ENCODE measurements at places on chromosomes 11 and 22.

DNA sequence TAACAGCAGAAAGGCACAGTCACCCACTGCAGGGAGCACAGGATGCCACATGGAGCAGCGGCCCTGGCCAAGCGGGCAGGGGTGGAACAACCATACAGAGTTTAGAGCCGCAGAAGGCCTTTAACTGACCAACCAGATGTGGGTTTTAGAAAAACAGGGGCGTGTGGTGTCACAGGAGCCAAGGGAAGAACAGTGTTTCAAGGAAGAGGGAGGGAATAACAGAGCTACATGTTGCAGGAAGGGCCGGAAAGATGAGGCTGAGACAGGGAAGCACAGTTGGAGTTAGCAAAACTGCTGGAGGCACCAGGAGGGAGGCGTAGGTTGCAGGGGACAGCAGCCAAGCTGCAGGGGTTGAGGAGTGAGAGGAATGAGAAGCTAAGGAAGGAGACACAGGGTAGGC, 7.8 kb upstream of the NAA40 start:
- DNase-seq = no peak

GRCh38 chr11:70694371-70694770, 296.0 kb downstream of the CTTN start:
- no peak for DNase-seq

GRCh38 chr11:46918788-46919513, 601 bp upstream of the LRP4 start:
- DNase-seq = no peak

GRCh38 chr22:37299969-37300509, 17.7 kb downstream of the CYTH4 start:
- no peak for DNase-seq

GRCh38 chr11:214083-214482, 6.6 kb downstream of the RIC8A start:
- DNase-seq = no peak

- DNase-seq = no peak
Observed at GRCh38 chr11:61650781-61651571, 29.2 kb upstream of the DAGLA start.

DNA sequence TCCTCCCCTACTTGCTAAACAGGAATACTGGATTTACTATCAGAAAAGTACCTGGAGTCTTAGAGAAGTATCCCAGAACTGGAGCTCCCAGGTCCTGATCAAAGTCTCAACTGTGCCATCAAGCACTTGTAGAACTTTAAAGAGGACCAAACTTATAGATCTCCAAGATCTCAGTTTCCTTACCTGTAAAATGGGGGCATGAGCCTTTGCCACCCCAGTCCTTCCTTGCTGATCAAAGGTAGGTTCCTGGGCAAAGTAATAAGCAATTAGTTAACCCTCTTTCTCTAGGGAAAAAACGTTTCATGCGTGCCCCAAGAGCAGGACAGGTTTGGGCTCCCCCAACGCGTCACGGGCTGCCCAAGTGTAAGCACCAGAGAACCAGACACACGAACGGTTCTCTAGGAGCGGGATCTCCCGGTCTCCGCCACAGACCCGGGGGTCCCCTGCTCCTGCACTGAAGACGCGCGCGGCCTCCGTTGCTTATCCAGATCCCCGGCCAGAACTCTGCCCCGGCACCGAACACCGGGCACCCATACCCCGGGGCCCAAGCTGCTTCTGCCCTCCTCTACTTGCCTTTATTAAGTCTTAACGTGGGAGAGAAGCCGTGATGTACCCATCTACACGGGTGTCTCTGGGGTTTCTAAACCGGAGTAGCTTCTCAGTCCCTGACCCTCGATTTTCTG, 505 bp downstream of the ZNF214 start:
- DNase-seq = no peak

- no peak for DNase-seq
Observed at GRCh38 chr11:92453055-92453454, 228.4 kb downstream of the FAT3 start.

GRCh38 chr11:92623055-92623454, 346.4 kb upstream of the MTNR1B start:
- no peak for DNase-seq

DNA sequence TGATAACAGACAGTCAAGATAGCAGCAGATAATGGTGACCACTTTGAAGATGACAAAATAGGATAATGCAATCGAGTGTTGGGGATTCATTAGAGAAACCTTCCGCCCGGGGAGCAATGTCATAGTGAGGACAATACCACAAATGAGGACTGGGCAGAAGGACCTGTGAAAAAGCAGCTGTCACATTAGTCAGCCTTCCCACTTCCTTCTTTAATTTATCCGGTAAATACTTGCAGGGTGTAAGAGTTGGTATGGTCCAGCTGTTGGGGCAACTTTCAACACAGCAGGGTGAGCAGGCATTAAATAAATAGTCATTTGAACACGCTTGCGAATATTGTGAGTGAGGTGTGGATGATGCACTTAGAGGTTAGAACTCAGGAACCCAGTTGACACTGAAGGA, 132.5 kb upstream of the KIRREL3 start:
- DNase-seq = no peak

DNA sequence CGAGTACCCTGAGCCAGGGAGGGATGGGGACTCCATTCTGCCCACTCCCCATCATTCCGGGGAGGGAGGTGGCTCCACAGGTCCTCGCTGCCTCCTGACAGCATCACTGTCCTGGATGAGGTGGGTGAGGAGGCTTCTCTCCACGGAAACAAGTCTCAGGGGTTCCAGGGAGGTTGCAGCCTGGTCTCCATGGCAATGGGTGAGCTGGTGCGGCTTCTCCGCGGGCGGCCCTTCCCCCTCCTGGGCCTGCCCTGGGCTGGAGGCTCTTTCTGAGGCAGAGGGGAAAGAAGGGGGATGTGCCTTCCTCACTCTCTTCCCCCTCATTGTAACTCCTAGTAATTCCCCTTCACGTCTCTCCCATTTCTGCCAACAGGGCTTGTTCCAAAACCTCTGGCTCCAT, 37.1 kb upstream of the PARVG start:
- DNase-seq = no peak

DNA sequence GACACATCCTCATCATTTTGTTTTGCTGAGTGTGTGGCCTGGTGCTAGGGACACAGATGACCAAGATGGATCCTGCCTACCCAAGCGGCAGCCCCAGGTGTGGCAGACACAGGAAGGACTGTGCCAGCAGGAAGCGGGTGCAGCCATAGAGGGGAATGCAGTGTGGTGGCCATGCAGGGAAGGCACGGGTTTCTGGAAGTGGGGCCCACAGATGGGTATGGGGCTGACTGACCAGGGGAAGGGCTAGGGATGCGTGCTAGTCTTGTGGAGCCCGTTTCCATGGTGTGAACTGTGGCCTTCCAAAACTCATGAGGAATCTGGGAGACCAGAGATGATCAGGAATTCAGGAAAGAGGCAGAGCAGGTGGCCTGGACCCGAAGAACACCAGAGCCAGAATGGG, 33.5 kb downstream of the YPEL1 start:
- DNase-seq = no peak

DNA sequence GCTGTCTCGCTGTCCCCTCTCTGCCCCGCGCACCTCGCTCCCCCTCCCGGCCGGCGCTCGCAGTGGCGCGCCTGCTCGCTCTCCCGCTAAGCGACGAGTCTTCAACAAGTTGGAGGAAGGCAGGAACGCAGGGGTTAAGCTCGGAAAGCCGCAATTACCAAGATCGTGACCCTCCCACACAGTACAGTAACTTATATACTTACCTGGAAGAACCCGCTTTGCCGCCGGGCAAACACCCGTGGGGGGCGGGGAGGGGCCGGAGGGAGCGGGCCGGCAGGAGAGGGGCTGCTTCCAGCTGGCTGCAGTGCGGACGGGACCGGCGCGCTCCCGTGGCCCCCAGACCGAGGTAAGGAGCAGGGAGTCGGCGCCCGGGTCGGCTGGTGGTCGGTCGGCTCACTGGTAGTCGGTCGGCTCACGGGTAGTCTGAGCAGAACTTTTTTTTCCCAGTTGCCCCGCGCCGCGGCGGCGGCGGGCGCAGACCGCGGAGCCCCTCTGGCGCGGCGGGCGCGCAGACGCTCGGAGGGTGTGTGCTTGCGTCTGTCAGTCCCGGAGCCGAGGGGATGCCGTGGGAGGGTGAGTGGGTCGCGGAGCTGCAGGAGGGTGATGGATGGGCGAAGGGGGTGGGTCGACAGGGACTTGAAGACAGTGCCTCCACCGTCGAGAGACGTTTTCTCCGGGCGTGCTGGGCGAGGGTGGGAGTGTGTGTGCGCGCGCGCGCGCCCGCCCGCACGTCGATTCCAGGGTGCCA, 101.2 kb upstream of the HSD17B12 start:
- DNase-seq = peak; percentile 60

DNA sequence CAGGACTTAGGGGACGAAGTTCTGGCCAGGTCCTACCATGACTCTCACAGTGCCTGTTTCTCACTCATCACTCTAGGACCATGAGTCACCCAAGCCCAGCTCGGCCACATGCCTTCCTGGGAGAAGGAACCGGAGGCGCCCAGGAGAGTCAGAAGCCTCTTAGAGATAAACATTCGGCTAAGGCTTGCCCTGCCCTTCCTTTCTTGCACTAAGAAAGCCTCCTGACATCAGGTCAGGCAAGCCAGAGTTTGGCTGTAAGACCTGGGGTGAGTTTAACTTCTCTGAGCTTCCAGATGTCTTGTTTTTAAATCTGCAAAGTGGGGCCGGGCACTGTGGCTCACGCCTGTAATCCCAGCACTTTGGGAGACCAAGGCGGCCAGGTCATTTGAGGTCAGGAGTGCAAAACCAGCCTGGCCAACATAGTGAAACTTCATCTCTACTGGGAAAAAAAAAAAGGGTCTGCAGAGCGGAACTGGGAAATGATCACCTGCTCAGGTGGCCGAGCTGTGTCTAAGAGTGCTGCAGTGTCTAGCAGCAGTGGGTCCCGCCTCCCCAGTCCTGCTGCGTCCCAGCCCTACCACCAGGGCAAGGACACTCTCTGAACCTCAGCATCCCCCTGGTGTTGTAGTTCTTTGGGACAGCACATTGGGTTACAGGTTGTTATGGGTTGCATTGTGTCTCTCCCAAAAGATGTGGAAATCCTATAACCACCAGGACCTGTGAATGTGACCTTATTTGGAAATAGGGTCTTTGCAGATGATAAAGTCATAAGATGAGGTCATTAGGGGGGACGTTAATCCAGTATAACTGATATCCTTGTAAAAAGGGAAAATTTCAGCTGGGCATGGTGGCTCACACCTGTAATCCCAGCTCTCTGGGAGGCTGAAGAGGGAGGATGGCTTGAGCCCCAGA, 1.8 kb upstream of the CARS1 start:
- no peak for DNase-seq

DNA sequence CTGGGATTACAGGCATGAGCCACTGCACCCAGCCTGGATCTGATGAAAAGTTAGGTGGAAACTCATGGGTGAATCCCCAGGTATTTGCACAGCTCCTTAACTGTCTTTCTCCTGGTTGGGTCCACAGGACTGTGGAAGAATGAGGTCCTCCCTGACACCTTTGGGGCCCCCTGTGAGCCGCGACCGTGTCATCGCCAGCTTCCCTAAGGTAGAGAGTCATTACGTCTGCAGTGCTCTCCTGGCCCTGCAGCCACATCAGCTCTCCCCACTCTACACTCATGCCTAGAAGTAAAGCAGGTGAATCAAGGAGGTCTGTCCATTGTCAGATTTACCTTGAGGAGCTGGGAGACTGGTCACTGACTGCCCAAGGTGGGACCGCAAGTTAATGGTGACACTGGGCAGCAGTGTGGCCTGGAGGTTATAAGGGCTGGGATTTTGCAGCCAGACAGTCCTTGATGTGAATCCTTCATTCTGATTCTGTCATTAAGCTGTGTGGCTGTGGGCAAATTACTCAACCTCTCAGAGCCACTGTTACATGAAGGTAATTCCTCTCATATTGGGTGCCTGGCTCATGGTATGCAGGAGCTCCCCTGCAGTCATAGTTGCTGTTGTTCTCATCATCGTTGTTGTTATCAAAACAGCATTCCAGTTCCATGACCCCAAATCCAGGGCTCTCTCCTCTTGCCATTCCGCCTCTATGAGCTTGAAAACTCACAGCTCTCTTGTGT, 1.4 kb downstream of the RAB36 start:
- DNase-seq = no peak

GRCh38 chr11:2889362-2890273, 4.0 kb upstream of the CDKN1C start:
- DNase-seq = no peak

GRCh38 chr22:28442711-28443525, 236.7 kb downstream of the TTC28 start:
- DNase-seq = peak; percentile 4

DNA sequence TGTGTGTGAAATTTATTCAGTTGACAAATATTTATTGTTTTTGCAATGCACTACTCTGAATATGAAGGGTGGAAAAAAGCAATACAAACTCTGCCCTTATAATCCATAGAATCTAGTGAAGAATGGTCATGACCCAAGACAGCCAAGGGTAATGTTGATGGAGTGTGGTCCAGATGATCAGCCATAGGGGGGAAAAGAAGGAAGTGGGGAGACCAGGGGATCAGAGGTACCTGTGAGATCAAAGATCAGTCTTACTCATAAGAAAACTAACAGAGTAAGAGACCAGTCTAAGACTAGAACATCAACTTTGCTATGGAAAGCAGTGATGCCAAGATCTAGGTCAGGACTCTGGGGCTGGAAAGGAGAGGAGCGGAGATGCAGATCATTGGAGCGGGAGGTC, 47.0 kb upstream of the ETS1 start:
- no peak for DNase-seq

DNA sequence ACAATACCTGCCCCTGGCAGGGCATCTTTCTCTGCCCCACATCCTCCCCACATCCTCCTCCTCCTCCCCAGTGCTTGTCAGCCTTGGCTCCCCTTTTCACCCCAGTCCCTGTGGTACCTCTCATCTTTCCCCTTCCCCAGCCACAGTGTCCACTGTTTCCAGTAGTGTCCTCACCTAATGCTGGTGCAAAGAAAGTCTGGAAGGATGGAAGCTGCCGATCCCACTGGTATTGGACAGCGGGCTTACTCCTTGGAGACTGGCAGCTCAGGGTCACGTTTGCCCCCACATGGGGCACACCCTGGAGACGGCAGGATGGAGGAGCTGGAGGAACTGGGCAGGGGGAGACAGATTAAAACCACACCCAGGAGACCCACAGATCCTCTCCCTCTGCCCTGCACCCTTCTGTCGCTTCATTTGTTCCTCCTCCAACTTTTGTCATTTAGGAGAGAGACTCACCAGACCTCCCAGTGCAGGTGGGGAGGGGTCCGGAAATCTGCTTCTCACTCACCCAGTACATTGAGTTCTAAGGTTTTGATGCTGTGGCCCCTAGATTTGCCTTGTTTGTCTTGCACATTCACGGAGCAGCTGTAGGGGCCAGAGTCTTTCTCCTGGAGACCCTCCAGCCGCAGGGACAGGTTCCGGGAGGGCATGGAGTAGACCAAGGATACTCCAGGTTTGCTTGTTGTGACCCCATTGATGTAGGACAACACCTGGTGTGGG, 4.1 kb upstream of the VSIG2 start:
- no peak for DNase-seq

DNA sequence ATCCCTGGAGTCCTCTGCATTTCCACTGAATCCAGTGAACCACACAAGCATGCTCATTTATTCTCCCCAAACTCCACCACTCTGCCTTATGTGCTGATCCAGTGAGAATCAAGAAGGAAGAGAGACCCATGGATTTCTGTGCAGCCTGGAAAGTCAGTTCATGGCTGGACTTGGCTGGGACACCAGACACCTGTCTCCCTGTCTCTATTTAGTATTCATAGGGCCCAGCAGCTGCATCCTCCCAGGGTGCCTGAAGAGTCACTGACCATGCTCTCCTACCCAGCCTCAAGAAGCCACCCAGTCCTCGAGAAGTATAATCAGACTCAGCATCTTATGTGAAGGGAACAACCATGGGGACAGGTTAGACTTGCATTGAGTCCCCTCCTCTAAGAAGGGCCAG, 83.2 kb downstream of the ZNF280B start:
- DNase-seq = no peak
